ENCODE measurements at places on chromosomes 2 and 18. TPM values are rescaled to one million over a fixed set of nuclear protein-coding genes. Genes with fewer than 3 reads are reported as not detected.

The ALK gene
- not detected for total RNA-seq

The ZEB2 gene
- 27.6 TPM for total RNA-seq

The TRABD2A gene
- 32.3 TPM for total RNA-seq

The LRRC30 gene
- total RNA-seq: not detected

The PAX8 gene
- total RNA-seq: 1.6 TPM

The FAP gene
- total RNA-seq: not detected

Measured in activated T-helper 17 cell treated with anti-CD3 and anti-CD28 coated beads, Interleukin-2, amount 50 U/mL, for 72 hours (primary cell).